ENCODE measurements at places on chromosomes 2 and 18.

GRCh38 chr18:35029770-35030169 is 11.4 kb upstream of the MAPRE2 start:
- peak; percentile 58 for ATAC-seq

DNA sequence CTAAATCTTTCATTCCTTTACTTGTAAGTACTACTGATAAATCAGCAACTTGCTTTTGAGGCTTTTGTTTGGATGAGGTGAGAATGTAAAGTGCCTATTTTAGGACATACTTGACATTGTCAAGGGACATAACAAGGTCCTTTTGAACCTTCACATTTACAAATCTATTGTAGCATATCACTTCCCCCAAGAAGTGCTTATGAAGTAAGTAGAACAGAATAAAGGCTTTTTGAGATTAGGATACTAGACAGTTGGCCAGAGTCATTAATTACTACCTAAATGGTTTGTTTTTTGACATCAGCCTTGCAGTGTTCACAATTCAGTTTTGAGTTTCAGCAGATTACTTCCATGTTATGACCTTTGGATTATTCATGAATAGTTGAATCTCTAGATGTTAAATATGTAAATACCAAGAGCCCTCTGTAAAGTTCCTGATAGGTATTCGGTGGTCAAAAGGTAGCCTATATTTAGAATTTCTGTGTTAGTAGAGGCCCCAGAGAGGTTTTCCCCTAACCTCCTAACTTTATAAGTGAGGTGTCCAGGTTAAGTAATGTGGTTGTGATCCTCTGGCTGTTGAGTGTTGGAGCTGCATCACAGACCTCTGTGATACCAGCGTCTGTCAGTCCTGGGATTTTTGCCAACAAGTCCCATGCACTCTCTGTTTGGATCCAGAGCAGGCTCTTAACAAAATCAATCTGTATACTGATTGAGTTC is 67.2 kb downstream of the LCLAT1 start:
- peak; percentile 82 for ATAC-seq

DNA sequence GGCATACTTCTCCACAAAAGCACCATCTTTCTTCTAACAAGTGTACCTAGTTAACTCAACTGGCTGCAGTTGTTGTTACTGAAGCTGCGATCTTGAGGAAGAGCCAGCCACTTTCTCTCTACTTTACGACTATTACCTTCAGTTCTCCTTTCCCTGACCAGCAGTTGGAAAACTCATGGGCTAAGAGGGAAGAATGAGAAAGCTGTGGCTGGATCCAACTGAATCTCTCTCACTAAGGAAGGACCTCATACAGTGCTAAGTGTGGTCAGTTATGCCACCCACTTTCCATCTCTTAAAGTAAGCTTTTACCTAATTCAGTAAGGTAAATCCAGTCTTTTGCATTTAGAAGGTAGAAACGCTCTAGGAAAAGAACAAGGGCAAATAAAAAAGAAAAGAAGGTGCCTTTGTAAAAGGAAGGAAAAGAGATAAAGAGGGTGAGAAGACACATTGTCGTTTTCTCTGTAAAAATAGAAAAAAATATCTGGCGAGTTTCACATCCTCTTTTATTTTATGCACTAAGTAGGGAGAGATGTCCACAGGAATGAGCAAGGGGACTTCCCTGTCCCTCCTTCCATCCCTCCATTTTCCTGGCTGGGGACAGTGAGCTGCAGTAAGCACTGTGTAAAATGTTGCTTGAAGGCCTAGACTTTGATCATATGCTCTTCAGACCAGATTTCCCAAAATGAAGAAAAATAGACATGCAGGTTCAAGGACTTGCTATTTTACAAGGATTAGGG is 73.4 kb downstream of the PLEKHM3 start:
- ATAC-seq: no peak

- no peak for ATAC-seq
Measured at GRCh38 chr2:108910541-108911396, 78.3 kb downstream of the EDAR start.

DNA sequence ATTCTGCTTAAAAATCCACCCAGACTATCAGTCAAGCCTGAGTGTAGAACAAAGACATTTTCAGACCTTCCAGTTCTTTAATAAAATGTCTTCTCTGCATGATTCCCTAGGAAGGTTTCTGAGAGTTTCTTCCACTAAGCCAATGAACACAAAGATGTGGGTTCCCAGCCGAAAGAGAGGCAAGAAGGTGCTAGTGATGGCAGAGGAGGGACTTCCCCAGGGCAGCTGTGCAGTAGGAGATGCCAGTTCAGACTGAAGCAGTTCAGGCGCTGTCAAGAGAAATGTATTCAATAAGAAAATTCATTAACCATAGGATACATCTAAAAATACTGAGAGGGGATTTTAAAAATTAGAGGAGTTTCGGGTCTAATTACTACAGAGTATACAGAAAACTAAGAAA is 83.3 kb downstream of the RND3 start:
- no peak for ATAC-seq

GRCh38 chr18:70377857-70378701 is 89.2 kb downstream of the SOCS6 start:
- ATAC-seq: no peak

DNA sequence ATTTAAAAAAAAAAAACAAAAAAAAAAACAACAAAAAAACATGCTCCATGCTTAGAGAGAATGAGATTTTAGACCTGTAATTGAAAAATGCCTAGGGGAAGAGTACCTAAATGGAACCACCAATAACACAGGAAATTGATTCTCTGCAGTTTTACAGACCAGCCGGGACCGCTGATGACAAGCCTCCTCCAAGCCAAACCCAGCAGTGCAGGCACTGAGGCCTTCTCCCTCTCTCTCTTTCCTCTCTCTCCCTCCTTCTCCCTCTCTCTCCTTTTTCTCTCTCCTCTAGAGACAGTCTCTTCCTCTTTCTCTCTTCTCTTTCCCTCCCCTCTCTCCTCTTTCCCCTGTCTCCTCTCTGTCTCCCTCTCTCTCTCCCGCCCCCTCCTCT is 228.8 kb upstream of the COPS8 start:
- no peak for ATAC-seq
